GM23248 (cell line): ENCODE measurements at places on chromosomes 7 and 10. TPM values are rescaled to one million over a fixed set of nuclear protein-coding genes. Genes with fewer than 3 reads are reported as not detected.

PLCE1 gene
- polyA plus RNA-seq, result 3.7 TPM in 2 replicates

KLHL7 gene
- 33.9 and 39.6 TPM in 2 replicates for polyA plus RNA-seq

SPDYE5 gene
- 0.38 and 0.74 TPM in 2 replicates for polyA plus RNA-seq

CYP2W1 gene
- polyA plus RNA-seq, result not detected in 2 replicates

DNA sequence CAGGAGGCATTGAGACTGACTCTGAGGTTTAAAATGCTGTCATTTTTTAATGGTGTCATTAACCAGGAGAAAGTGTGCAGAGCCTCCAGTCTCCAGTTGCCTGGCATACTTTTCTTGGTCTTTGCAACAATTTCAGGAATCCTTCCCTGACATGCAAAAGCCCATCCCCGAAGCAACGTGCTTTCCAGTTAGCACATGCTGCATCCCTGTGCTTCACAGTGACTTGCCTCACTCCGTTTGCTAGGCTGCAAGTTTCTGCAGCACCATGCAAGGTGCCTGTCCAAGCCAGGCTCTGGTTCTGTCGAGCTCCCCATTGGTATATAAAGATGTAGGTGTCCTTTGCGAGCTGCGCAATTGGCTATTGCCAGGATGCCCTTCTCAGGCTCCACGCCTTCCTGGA lies 135.0 kb downstream of the GALNT17 start:
- DNase-seq, result no peak

GRCh38 chr10:72322280-72323058 lies 32.2 kb downstream of the DNAJB12 start:
- no peak for DNase-seq

DNA sequence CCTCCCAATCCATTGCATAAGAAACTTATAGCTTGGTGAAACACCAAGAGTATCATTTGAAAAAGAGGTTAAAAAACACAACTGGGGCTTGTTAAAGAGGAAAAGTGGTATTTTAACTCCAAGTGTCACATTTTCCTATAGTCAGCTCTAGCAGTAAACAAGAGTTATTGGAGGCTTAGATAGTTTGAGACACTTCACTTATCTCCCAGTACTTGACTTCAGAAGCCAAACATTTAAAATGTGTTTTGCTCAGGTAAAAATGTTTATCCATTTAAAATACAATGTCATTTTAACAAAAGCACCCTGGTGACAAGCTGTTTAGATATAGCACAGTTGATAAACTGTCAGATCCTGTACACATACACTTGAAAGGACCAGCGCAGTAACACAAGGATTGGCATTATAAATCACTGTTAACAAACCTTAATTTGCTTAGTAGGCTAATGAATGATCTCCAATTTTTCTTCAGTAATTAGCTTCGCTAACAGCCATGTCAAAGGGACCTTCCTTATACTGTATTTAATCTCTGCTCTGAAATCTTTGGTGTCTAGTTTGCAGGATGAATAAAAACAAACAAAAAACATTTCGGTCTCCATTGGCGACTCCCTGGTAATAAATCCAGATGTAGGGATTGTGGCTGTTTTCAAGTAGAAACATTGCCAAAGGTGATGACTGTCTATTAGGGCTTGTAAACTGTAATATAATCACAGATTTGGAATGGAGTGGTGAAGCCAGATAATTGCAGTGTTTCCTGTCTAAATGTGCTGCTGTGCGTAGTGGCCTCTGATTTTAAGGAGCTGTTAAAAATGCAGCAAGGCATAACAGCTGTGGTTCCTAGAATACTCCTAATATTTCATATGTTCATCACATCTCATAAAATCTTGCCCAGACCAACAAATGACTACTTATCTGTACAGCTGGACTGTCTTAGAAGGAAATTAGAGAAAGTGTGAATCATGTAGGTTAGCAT lies 545.1 kb downstream of the AUTS2 start:
- DNase-seq, result peak; percentile 75

DNA sequence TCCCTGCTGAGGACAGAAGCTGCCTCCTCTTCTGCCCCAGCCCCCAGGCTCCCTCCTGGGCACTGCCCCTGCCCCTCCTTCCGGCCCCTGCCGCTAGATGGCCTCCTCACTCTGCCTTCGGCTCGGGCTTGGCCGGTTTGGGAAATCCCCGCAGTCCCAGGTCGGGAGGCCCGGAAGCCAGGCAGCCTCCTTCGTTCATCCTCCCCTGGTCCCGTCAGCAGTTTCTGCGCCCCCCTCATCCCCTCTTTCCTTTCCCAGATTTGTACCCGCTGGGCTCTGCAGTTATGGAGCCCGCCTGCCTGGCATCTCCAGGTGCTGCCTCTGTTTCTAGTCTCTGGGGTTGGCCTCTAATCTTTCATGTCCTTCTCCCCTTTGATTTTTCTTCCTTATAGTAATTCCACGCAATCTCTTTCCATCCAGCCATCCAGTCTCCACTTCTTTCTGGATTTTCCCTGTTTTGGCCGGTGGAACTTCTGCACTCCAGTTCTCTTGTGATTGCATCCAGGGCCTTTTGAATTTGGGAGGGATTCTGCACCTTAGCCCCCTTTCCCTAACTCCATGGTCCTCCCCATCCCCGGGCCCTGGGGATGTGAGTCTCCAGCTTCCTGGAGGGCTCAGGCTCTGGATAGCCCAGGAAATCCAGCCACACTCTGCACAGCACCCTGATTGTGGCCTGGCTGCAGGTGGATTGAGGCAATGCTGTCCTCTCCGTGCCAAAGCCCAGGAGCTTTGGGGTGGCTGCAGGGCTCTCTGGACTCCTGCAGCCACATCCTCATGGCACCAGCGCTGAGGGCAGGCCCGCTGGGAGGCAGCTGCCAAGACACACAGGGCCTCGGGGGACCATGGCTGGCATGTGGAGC lies 3.3 kb upstream of the SHH start:
- DNase-seq, result peak; percentile 69

- DNase-seq, result no peak
These were observed 17.1 kb downstream of the GBX1 start for GRCh38 chr7:151150388-151150787.

GRCh38 chr10:127996586-127996985 lies 89.7 kb downstream of the PTPRE start:
- DNase-seq, result peak; percentile 71

GRCh38 chr10:47456079-47456785 lies 27.7 kb downstream of the ANXA8 start:
- no peak for DNase-seq

DNA sequence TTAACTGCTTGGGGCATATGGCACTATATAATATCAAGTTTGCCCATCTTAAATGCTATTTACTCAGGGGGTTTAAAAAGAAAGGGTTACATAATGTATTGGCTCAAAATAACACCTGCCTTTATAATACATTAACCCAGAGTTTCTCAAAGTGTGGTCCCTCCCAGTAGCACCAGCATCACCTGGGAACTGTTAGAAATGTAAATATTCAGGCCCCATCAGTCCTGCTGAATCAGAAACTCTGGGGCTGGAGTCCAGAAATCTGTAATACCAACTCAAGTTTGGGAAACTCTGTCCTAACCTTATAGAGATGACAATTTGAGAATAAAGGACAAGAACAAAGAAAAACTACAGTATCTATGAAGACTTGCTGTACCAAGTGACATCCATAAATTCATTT lies 270.7 kb downstream of the PARD3 start:
- DNase-seq, result no peak

DNA sequence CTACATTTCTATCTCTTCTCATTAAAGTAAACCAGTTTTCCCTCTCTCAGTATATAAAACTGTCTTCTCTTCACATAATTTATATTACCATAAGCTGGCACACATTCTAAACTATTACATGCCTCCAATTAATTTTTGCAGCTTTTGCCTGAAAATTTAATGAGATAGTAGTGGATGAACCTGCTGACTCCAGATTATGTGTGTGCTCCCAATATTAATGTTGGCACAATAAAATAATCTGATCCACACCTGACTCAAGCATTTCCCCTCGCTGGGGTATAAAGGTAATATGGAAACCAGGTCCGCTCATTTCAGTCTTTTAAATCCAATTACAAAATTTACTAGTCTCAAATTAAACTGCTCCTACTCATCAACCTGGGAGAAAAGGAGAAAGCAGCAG lies 63.4 kb downstream of the CTBP2 start:
- no peak for DNase-seq

DNA sequence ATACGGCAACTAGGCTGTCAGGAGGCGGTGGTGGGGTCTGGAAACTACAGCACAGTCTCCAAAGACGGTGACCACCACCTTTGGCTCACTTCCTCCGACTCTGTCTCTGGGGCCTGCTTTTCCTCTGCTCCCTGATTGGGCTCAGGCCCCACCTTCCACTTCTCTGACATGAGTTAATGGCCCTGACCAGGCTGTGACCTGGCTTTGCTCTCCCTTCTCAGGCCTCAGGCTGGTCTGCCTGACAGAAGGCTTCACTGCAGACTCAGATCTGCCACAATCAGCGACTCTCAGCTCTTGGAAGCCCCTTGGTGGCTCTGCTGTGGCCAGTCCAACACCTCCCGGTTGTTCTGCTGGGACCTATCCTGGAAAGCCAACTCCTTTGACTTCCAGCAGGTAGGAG lies 7.7 kb downstream of the STYXL1 start:
- no peak for DNase-seq

- DNase-seq, result no peak
These were observed 570.4 kb downstream of the TCERG1L start for GRCh38 chr10:130740915-130741750.

DNA sequence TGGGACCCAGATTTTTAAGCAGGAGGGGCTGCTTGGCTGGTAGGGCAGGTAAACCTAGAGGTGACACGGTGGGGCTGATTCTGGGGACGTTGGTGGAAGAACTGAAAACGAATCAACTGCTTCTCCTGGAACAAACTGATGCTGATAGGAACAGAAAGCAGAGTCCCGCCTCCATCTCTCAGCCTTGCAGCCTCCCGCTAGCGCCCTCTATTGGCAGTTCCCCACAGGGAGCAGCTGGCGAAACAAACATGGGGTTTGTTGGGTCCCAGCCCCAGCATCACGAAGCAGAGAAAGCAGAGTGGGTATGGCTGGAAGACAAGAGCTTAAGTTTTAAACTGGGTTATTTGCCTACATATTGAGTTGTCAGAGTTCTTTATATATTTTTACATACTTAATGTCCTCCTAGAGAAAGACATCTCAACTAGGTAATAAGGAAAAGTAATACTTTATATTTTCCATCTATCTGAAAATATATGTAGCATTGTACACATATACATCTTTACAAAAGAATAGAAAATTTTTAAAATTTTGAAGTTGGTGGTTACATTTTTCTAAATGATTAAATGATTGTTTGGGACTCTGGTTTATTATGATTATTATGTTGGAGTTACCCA lies 42.3 kb upstream of the FOXI2 start:
- DNase-seq, result peak; percentile 25

GRCh38 chr10:95333997-95334804 lies 43.4 kb upstream of the PDLIM1 start:
- DNase-seq, result peak; percentile 92

- DNase-seq, result no peak
These were observed 78.1 kb upstream of the VWDE start for GRCh38 chr7:12481722-12482121.

DNA sequence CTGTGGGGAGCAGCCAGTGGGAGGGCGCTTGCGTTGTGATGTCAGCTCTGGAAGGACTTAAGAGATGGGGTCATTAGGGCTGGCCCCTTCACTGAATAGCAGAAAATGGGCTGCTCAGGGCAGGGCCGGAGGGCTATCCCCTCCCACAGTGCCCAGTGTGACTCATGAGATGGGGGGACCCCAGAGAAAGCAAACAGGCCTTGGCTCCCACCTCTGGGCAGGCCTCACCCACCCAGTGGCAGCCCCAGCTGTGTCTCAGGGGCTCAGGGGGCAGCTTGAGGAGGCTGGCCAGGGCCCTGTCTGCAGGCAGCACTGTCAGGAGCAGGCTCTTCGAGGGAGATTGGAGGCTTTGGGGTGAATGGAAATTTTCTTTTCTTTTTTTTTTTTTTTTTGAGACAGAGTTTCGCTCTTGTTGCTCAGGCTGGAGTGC lies 168.3 kb downstream of the SLIT1 start:
- DNase-seq, result no peak

DNA sequence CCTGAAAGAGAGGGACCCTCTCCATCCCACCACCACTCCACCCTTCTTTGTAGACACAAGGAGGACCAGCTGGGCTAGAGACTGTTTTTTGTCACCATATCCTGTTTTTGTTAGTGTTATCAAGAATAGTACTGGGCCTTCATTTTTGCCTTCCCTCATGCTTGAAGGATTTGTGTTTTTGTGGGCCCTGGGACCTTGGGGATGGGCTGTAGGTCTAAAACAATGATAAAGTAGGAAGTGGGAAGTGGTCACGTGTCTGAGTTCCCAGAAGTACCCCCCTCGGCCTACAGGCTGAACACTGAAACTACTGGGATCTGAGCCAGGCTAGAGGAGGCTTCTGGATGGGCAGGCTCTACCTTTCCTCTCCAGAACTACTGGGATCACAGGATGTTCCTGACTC lies 8.9 kb downstream of the AGFG2 start:
- no peak for DNase-seq

DNA sequence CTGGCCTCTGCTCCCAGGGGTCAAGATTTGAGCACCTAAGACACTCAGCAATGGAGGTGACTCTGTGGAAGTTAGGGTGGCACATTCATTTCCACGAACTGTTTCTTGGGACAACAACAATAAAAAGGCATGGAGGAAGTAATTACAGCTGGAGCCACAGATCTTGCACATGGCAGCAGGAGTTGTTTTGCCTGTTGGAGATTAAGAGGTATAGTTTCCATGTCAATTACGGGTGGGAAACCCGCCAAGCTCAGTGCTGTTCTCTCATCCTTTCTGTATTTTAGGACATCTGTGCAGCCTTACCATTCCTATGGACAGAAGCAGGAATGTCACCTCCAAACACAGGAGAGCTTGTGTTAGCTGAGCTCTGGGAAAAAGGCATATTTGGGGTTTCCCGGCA lies 201.2 kb downstream of the SNX10 start:
- no peak for DNase-seq

DNA sequence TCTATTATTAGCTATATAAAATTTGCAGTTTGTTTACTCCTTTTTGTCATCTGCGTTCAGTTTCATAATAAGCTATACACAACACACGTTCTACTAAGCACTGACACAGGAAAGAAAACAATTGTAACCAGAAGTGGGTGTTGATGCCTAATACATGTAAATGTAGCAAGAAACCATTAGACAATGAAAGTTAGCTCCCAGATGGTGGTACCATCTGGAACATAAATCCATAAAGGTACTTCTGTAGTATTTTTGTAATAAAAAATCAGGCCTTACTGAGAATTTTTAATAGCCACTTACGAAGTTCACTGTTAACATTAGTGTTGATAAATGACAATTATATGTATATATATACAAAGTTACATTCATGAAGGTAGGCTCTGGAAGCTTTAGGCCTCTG lies 194.7 kb downstream of the KCND2 start:
- no peak for DNase-seq

GRCh38 chr7:154906736-154907355 lies 96.1 kb downstream of the PAXIP1 start:
- DNase-seq, result no peak

- no peak for DNase-seq
These were observed 192.8 kb downstream of the DNAJC1 start for GRCh38 chr10:21810582-21811244.

DNA sequence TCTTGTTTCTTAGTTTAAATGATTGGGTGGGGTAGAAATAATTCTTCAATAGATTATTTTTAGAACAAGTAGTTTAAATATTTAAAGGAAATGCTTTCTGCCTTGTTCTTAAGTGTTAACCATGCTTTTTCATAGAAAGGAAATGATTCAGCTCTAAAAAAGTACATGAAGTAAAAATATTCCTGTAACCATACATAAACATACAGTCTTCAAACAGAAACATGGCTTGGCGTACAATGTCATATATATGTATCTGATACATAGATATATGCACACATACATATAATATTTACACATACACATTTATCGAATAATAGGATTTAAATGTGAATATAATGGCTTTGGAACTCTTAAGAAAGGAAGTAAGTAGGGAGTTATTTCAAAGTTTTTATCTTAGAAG lies 84.4 kb downstream of the RUNDC3B start:
- peak; percentile 21 for DNase-seq
